CD4-positive, alpha-beta T cell treated with Interferon gamma for 1 hour (primary cell): ENCODE measurements at places on chromosomes 5 and 9.

DNA sequence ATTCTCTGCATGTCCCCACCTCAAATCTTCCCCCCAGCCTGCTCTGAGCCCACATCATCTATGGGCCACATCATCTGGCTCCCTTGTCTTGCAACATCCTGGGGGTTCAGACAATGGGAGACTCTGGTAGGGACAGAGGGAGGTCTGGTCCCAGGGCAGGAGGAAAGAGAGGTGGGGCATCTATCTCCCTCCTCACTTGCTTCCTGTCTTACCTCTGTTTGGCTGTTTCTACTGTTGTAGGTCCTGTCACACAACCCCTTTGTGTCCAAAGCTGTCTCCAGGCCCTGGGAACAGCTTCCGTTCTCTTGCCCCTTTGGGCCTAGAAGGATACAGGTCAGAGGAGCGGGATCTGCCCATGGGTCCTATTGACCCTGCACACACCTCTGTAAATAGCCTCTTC, 227.2 kb downstream of the NSG2 start:
- no peak for DNase-seq

DNA sequence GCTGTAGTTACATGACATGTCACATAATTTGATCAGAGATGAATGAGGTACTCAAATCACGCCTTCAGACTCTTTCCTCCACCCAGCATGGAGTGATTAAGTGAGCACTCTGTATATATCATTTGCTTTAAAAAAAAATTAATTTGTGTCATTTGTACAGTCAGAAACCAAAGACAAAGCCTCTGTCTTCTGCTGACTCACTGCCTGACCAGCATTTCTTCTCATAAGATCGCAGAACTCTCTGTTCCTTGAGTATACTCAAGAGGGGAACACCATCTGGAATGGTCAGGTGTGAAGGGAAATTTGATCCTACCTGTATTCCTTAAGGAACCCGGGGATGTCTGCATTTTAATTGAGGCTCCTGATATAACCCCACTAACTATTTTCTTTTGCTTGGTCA, 254.4 kb downstream of the FAM114A2 start:
- DNase-seq = no peak

DNA sequence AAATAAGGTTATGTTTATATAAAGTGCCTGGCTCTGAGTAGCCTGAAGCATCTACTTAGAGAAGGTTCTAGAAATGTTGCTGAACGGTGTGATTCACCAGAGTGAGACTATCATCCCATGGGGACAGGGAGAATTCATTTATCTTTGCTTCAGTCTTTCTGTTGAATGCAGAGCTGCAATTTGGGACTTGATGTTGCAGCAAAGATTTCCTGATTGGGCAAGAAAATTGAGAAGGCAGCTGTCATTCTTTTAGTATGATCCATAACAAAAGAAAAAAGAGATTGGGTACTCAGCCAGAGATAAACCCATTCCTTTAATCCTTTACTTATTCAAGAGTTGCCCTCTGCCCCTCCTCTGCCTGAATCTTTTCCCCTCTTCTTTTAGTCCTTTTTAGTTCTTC, 456.3 kb upstream of the WWC1 start:
- DNase-seq = no peak

DNA sequence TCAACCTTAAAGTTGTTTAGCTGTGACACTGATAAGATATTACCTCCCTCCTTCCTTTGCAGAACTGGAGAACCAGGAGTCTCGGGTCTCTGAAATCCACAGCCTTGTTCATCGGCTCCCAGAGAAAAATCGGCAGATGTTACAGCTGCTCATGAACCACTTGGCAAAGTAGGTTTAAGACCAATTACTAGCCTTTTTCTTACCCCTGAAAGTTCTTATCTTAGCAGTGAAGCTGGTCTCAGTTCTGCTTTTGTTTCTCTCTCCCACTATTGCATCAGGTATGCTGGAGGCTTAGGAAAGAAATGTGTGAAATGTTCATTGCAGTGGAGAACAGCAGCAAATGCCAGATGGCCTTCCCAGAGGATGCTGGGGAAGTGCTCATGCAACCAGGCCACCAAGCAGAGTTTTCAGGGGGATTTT, 287.4 kb downstream of the ARHGAP26 start:
- DNase-seq = no peak

GRCh38 chr5:159182691-159183090, 26.7 kb downstream of the RNF145 start:
- no peak for DNase-seq

GRCh38 chr5:76337953-76338451, 65.1 kb upstream of the IQGAP2 start:
- peak; percentile 32 for DNase-seq

GRCh38 chr9:109383947-109384346, 63.1 kb upstream of the EPB41L4B start:
- DNase-seq = no peak

DNA sequence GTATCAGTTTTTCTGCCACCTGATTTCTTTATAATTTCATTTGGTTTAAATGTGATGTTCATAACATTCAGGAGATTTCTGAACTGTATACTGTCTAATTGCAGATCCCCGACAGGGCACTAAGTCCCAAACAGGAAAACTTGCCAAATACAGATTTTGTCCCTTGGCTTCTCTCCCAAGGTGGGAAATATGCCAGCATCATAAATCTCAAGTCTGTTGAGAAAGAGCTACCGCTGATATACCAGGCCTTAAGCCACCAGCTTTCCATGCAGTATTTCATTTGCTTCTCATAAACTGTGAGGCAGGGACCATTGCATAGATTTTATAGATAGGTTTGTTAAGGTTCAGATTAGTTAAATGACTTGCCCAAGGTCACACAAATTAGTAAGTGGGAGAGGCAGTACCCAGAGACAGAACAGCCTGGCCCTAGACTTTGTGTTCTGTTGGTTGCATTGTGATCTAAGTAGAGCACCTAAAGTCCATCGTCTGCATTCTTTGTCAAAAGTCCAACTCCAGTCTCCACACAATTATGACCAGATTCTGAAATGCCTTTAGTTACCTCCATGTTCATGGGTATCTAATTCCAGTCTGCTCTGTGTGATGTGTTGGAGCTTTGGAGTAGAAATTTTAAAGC, 16.2 kb downstream of the GPR21 start:
- no peak for DNase-seq

DNA sequence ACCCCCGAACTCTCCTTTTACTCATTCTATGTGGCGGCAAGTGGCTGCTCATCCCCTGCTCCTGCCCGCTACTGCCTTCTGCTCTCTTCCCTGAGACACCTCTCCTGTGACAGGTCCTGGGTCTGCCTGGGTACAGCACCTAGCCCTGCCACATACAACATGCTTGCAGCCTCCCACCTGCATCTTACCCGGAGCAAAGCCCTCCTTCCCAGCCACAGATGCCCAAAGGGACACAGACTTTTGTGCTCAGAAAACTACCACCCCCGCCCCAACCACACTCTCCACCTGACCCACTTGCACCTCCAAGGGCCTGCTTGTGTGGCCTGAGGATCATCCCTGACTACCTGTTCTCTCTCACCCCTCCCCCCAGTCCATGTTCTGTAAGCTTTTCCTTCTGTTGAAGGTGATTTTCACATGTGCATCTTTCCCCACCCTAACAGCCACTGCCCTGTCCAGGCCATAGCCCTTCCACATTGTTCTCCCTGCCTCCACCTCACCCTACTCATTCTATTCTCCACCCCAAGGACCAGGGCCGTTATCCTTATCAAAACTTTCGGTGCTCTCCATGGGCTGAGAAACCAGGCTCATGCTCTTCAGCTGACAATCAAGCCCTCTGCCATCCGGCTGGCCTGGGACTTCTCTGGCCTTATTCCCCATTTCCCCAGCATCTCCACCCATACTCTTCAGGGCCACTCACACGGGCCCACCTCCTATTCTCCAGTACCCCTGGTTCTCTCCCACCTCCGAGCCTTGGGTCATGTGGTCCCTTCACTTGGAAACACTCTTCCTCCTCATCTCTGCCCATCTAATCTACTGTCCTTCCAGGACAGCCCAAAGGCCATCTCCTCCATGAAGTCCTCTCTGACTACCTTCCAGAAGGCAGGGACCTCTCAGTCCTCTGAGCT, 46.4 kb upstream of the ALDH1B1 start:
- no peak for DNase-seq

DNA sequence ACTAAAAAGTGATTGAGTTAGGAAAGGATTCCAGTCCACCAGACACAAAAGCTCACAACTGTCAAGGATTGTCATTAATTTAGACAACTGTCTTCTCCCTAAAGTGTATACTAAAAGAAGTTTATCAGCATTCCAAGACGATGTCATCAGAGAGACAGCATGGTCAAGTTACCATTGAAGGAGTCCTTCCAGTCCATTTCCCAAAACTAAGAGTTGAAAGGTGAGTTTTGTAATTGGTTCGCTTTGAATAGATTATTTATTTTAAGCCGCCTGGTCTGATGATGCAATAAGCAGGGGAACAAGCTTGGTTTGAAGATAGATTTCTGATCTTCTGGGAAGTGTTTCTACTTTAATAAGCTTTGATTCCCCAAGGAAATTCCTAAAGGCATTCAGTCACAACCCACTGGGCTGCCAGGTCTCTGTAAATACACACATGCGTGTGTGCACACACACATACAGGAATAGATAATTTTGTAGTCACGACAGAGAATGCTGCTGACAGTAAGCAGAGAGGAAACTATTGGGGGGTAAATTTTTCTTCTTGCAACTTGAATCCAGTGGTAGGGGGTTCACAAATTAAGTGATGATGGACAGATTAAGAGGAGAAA, 234.8 kb downstream of the PIK3R1 start:
- DNase-seq = no peak

DNA sequence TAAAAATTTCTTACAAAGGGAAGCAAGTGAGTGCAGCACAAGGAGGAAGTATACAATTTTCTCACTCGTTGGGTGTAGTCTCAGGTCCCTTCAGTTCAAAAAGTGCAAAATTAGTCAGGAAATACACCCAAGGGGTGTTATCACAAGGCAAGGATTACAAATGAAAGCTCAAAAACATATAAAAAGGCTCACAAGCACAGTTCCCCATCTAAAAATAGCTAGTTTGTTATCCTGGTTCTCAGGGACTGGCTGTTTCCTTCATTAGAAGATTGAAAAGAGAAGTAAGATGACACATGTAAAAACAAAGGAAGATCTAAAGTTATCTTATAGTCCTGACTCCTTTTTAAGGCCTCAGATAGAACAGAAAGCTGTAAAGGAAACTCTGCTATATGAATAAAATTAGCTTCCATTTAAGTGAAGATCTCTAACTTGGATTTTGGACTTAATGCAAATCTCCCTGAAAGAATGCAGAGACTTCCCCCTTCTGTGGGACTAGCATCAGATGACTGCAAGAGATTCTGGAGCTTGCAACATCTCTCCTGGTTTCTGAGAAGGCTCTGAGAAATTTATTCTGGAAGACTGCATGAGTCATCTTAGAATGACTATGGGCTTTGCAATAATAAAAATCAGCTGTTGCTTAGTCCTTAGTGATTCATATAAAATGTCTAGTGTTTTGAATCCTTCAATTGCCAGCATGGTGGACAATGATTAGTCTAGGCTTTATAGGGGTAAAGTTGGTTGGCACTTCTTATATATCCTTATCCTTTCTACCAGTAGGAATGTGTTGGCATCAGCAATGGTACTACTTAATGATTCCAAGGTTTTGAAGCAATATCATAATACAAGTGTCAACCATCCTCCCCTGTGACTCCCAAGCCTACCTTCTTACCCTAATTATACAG, 25.4 kb downstream of the DAB2 start:
- peak; percentile 32 for DNase-seq

DNA sequence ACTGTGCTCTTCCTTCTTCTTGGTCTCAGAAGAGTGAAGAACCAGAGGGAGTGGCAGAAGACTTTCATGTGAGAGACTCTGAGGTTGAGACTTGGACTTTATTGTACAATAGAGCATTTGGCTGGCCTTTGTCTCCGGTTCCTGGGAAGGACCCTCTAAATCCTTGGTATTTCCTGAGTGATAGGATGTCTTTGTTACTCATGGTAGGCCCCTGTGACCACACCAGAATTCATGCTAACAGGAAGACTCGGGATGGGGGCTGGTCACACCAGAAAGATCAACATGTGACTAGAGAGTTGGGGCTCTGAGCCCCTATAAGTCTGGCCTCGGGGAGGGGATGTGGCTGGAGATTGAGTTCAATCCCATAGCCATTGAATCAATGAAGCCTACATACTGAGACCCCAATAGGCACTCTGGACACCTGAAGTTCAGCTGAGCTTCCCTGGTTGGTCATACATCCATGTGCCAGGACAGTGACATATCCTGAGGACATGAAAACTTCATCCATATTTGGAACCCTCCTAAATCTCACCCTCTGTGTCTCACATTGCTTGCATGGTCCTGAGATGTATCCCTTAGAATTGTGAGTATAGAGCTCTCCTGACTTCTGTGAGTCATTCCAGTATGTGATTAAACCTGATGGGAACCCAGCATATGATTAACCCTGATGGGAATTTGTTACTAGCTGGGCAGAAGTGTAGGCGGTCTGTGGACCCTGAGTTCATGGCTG, 201.7 kb downstream of the GADD45G start:
- no peak for DNase-seq

GRCh38 chr5:179163236-179164155, 103.3 kb downstream of the ZNF354C start:
- no peak for DNase-seq

DNA sequence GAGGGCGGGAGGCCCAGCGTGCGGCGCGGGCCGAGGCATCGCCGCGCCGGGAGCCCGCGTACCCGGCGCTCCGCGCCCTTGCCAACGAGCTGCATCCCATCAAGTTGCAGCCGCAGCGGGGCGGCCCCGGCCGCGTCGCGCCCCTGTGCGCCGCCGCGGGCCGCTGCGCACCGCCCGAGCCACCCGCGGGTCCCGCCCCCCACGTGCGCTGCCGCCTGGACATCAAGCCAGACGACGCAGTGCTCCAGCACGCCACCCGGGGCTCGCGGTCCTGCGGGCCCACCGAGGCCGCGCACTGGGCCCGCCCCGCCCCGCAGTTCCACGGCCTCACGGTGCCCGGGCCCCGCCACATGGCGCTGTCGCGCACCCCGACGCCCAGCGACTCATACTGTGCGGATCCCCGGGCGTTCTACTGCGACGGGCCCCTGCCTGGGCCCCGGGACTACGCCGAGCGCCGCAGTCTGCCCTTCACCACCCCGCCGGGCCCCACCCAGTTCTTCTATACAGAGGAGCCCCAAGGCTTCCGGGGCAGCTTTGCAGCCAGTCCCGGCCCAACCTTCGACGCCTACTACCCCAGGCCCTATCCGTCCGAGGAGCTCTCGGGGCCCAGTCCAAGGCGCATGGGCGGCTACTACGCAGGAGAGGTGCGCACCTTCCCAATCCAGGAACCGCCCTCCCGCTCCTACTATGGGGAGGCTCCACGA, 2.6 kb downstream of the AJM1 start:
- no peak for DNase-seq

GRCh38 chr5:61673007-61673735, 341.1 kb downstream of the ZSWIM6 start:
- no peak for DNase-seq

GRCh38 chr5:81097713-81098112, 135.4 kb upstream of the CKMT2 start:
- no peak for DNase-seq

- DNase-seq = no peak
Observed at GRCh38 chr5:96066386-96066719, 104.7 kb upstream of the ELL2 start.

DNA sequence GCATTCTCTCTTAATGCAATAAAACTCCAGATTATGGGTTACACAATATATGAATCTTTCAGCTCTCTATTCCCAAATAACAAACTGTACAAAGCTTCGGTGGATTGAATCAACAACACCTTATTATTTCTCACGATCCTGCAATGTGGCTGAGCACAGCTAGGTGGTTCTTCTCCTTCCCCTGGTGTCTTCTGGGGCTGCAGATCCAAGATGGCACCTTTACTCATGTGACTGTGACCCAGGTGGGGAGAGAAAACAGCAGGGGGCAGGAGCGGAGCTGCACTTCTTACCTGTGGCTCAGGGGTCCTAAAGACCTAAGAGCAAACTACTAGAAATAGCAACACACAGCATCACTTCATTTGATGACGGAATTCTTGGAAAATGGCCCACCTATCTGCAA, 233.1 kb downstream of the IRX1 start:
- no peak for DNase-seq
